IPS DF 6.9 (cell line): ENCODE measurements at places on chromosomes 12 and 14.

- DNase-seq: no peak
Observed at GRCh38 chr14:100818221-100818699, 7.7 kb upstream of the MEG3 start.

DNA sequence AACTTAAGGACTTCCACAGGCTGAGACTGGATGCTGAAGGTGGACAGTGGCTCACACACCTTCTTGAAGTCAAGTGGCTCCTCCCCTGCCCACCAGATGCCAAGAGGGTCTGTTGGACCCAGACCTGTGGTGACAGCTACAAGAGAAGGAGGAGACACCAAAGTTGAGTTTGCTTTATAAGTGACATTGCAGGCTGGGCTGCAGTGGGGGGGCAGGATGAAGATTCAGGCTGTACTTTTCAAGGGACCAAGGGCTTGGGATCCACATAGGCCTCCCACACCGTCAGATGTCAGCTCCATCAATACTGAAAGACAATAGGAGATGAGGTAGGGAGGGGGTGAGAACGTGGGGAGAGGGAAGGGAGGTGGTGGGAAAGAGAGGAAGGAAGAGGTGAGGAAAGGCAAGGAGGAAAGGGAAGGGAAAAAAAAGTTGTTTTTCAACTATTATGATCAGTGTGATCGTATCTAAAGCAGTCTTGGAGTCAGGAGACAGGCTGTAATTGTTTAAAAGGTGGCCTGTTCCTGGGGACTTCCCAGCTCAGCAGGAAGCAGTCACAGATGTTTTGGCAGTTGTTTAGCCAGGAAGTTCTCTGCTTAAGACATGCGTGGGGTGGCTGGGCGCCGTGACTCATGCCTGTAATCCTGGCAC, 84.1 kb upstream of the RESF1 start:
- DNase-seq: no peak

- DNase-seq: no peak
Observed at GRCh38 chr12:29625359-29625953, 128.0 kb upstream of the OVCH1 start.

GRCh38 chr12:123102781-123103503, 47.9 kb downstream of the PITPNM2 start:
- DNase-seq: no peak
